Suprapubic skin (tissue), 4 donors: ENCODE measurements at places on chromosomes 12 and 14. TPM values are rescaled to one million over a fixed set of nuclear protein-coding genes. Genes with fewer than 3 reads are reported as not detected.

HELB gene
- 1.5 TPM for total RNA-seq

LHX5 gene
- total RNA-seq, result not detected

PRR4 gene
- 37.1 TPM for total RNA-seq

ASCL1 gene
- not detected for total RNA-seq

RAD51AP1 gene
- total RNA-seq, result 1.6 TPM

ATP5MC2 gene
- 278 TPM for total RNA-seq

KCNC2 gene
- total RNA-seq, result not detected

GRCh38 chr12:100827901-100828520 is 33.4 kb downstream of the ANO4 start:
- DNase-seq, result no peak
- H3K36me3 ChIP-seq, result no peaks in the 10 kb centered on the region
- no peaks in the 10 kb centered on the region for H3K27me3 ChIP-seq
- no peak overlapping the region for H3K27ac ChIP-seq

DNA sequence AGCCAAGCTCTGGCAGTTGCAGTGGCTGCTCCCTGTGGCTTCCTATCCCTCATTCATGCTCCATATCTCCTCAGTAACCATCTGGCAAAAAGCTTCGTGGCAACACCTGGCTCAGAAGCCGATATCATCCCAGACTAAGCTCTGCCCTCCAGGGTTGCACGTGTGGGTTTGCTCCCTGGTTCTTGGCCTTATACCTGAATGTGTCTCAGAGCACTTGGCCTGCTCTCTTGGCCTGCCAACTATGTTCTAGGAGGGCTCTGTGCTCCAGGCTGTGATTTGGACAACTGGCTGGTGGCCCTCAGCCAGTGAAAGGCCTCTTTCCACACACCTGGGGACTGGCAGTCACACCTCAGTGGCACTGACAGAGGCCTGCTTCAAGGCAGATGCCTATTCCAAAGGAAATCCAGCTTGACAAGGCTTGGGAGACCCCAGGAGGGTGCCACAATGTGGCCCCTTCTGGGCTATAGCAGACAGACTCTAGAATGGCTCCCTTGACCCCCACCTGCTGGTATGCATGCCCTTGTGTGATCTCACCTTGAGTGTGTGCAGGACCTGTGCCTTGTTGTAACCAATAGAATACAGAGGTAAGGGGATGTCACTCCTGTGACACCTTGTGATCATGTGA is 10.5 kb downstream of the PLD4 start:
- peaks cover 26% of the 10 kb centered on the region for H3K4me1 ChIP-seq
- no peak overlapping the region for H3K4me3 ChIP-seq
- no peak overlapping the region for H3K27ac ChIP-seq
- no peaks in the 10 kb centered on the region for H3K27me3 ChIP-seq
- peaks cover 20% of the 10 kb centered on the region for H3K36me3 ChIP-seq

- no peaks in the 10 kb centered on the region for H3K27me3 ChIP-seq
- H3K36me3 ChIP-seq, result no peaks in the 10 kb centered on the region
- H3K4me1 ChIP-seq, result no peaks in the 10 kb centered on the region
Observed at GRCh38 chr14:30005114-30005808, 77.6 kb upstream of the PRKD1 start.

- no peaks in the 10 kb centered on the region for H3K27me3 ChIP-seq
- H3K4me3 ChIP-seq, result no peak overlapping the region
- H3K36me3 ChIP-seq, result no peaks in the 10 kb centered on the region
- no peak for DNase-seq
- H3K27ac ChIP-seq, result no peak overlapping the region
Observed at GRCh38 chr14:93764211-93764659, 24.1 kb downstream of the PRIMA1 start.

GRCh38 chr12:6570264-6570887 is 2.3 kb upstream of the NOP2 start:
- no peaks in the 10 kb centered on the region for H3K27me3 ChIP-seq
- peaks cover 20% of the 10 kb centered on the region for H3K4me1 ChIP-seq
- H3K27ac ChIP-seq, result no peak overlapping the region
- peaks cover 65% of the 10 kb centered on the region for H3K36me3 ChIP-seq
- DNase-seq, result no peak
- H3K4me3 ChIP-seq, result no peak overlapping the region

DNA sequence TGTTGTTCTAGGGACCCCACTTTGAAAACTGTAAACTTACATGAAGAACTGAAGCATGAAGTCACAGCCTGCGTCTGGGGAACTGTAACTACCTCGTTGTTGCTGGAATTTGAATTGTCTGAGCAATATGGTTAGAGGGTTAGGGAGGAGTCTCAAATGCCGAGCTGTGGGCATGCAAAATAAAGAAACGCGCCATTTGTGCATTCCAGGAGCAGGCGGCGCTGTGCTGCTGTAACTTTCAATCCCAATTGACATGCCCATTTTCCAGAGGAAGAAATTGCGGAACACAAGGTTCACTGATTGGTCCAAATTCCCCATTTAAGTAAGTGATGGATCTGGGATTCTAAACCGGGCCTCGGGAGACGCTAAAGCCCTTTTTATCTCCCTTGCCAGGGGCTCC is 61.3 kb downstream of the ZNF664 start:
- H3K36me3 ChIP-seq, result no peaks in the 10 kb centered on the region
- no peaks in the 10 kb centered on the region for H3K27me3 ChIP-seq
- no peak for DNase-seq
- H3K4me3 ChIP-seq, result no peak overlapping the region
- no peak overlapping the region for H3K27ac ChIP-seq
- peaks cover 7% of the 10 kb centered on the region for H3K4me1 ChIP-seq

GRCh38 chr14:105163040-105163742 is 5.4 kb downstream of the JAG2 start:
- H3K27me3 ChIP-seq, result peaks cover 24% of the 10 kb centered on the region
- DNase-seq, result no peak
- H3K4me1 ChIP-seq, result peaks cover 44% of the 10 kb centered on the region
- no peak overlapping the region for H3K4me3 ChIP-seq
- H3K36me3 ChIP-seq, result no peaks in the 10 kb centered on the region

- H3K36me3 ChIP-seq, result no peaks in the 10 kb centered on the region
- peaks cover 8% of the 10 kb centered on the region for H3K27me3 ChIP-seq
- H3K4me3 ChIP-seq, result no peak overlapping the region
- peaks cover 5% of the 10 kb centered on the region for H3K4me1 ChIP-seq
- no peak overlapping the region for H3K27ac ChIP-seq
Observed at GRCh38 chr14:97401714-97402113, 604.5 kb downstream of the VRK1 start.

DNA sequence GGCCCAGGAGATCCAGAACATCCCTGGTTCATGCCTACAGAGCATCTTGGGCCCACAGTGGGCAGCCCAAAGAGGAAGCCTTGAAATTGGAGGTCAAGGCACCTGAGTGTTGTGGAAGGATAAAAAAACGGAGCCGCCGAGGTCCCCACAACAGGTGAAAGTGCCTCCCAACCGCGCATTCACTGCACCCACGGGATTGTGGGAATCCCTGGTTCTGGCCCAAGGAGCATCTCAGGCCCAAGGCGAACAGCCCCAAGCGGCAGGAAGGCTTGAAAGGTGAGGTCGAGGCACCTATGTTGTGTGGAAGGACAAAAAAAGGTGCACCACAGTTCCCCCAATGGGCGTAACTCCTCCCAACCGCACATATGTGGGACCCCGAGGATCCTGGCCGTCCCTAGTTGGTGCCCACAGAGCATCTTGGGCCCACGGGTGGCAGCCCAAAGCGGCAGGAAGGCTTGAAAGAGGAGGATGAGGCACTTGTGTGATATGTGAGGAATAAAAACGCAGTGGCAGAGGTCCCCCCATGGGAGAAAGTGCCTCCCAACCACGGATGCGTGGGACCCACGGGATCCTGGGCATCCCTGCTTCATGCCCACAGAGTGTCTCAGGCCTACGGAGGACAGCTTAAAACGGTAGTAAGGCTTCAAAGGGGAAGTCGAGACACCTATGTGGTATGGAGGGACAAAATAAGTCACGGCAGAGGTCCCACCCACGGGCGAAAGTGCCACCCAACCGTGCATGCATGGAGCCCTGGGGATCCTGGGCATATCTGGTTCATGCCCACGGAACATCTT is 583.9 kb downstream of the ALG10 start:
- H3K27ac ChIP-seq, result no peak overlapping the region
- H3K4me3 ChIP-seq, result no peak overlapping the region
- H3K4me1 ChIP-seq, result no peaks in the 10 kb centered on the region

- H3K27me3 ChIP-seq, result no peaks in the 10 kb centered on the region
- DNase-seq, result peak; percentile 88
- peak overlapping the region; percentile 96 for H3K27ac ChIP-seq
Observed at GRCh38 chr12:1660304-1661187, 30.3 kb upstream of the ADIPOR2 start.

DNA sequence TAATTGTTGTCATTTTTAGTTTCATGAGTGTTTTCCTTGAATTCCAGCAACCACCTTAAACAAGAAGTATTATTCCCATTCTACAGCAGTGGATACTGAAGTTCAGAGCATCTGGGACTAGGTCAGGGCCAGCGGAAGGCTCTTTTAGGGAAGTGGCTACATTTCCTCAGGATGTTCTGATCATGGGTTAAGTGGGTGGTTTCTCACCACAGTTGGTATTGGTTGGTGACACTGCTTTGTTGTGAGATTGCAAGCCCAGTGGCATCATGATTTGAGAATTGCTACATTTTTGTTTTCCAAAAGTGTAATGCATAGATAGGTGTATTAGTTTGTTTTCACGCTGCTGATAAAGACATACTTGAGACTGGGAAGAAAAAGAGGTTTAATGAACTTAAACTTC is 47.1 kb downstream of the SYNE2 start:
- no peak for DNase-seq
- peaks cover 42% of the 10 kb centered on the region for H3K4me1 ChIP-seq
- no peaks in the 10 kb centered on the region for H3K27me3 ChIP-seq

DNA sequence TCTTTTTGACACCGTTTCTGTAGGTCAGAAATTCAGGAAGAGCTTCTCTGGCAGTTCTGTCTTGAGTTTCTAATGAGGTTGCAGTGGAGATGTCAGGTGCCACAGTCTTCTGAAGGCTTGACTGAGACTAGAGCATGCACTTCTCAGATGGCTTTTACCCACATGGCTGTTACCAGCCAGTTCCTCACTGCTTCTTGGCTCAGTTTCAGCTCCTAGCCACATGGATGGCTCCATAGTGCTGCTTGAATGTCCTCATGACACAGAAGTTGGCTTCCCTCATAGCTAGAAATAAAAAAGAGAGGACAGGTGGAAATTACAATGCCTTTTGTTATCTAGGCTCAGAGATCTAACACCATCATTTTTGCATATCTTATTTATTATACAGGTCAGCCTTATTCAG is 38.1 kb upstream of the SLC2A13 start:
- H3K27ac ChIP-seq, result no peak overlapping the region
- H3K27me3 ChIP-seq, result no peaks in the 10 kb centered on the region
- no peaks in the 10 kb centered on the region for H3K36me3 ChIP-seq
- no peak overlapping the region for H3K4me3 ChIP-seq
- no peaks in the 10 kb centered on the region for H3K4me1 ChIP-seq
- no peak for DNase-seq

DNA sequence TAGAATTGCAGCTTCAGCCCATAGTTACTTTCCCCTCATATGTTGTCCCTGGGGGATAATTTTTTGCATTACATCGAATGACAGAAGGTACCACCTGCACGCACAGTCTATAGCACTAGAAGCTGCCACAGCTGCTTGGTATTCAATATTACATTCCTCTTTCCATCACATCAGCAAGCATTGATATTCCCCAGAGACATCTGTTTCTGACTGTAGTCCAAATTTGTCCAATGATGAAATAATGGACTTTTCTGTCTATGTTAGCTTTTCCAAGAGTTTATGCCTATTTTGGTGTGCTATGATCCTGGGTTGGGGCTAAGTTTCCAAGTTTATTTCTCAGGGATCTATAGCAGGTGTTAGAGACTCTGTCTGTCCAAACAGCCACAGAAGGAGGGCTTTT is 335.4 kb downstream of the LRIG3 start:
- H3K4me1 ChIP-seq, result peaks cover 11% of the 10 kb centered on the region
- H3K27ac ChIP-seq, result no peak overlapping the region
- no peak overlapping the region for H3K4me3 ChIP-seq
- DNase-seq, result no peak
- H3K27me3 ChIP-seq, result no peaks in the 10 kb centered on the region

DNA sequence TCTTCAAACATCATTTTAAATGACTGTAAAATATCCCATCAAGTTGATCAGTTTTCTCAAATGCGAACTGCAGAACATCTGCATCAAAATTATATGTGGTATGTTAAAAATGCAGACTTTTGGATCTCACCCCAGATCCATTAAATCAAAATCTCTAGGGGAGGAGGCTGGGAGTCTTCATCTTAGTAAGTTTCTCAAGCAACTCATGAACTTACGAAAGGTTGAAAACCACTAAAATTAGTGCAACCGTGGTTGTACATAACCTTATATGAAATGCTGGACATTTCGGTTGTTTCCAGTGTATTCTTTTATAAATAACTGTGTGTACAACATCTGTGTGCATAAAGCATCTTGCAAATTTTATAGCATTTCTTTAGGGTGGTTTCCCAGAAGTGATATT is 39.2 kb downstream of the ZFP36L1 start:
- H3K4me1 ChIP-seq, result peaks cover 29% of the 10 kb centered on the region
- no peaks in the 10 kb centered on the region for H3K36me3 ChIP-seq
- no peaks in the 10 kb centered on the region for H3K27me3 ChIP-seq
- H3K4me3 ChIP-seq, result no peak overlapping the region

GRCh38 chr12:112214064-112214463 is 88.7 kb downstream of the TRAFD1 start:
- no peak overlapping the region for H3K27ac ChIP-seq
- no peaks in the 10 kb centered on the region for H3K27me3 ChIP-seq
- no peak overlapping the region for H3K4me3 ChIP-seq
- H3K4me1 ChIP-seq, result no peaks in the 10 kb centered on the region

DNA sequence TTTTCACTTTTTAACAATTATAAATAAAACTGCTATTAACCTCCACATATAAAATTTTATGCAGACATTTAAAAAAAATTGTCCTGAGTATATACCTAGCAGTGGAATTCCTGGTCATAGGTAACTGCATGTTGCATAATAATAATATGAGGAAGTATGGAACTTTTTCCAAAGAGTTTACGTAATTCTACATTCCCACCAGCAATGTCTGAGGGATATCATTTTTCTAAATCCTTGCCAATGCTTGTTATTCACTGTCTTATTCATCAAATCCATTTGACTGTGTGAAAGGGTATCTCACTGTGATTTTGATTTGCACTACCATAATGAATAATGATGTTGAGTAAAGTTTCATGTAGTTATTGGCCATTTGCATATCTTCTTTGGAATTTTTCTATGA is 393.8 kb downstream of the LRFN5 start:
- H3K36me3 ChIP-seq, result no peaks in the 10 kb centered on the region
- no peak overlapping the region for H3K27ac ChIP-seq
- no peaks in the 10 kb centered on the region for H3K27me3 ChIP-seq
- no peaks in the 10 kb centered on the region for H3K4me1 ChIP-seq
- H3K4me3 ChIP-seq, result no peak overlapping the region

GRCh38 chr12:131759176-131759575 is 48.3 kb downstream of the SFSWAP start:
- no peak for DNase-seq
- H3K27ac ChIP-seq, result no peak overlapping the region
- H3K4me3 ChIP-seq, result no peak overlapping the region
- H3K27me3 ChIP-seq, result no peaks in the 10 kb centered on the region
- no peaks in the 10 kb centered on the region for H3K4me1 ChIP-seq

- no peak for DNase-seq
- no peak overlapping the region for H3K4me3 ChIP-seq
- H3K36me3 ChIP-seq, result no peaks in the 10 kb centered on the region
- no peaks in the 10 kb centered on the region for H3K27me3 ChIP-seq
- no peaks in the 10 kb centered on the region for H3K4me1 ChIP-seq
Observed at GRCh38 chr12:130526813-130527212, 189.1 kb downstream of the PIWIL1 start.

GRCh38 chr12:45336762-45337596 is 121.1 kb downstream of the ANO6 start:
- H3K27ac ChIP-seq, result no peak overlapping the region
- no peak for DNase-seq
- H3K36me3 ChIP-seq, result no peaks in the 10 kb centered on the region
- no peak overlapping the region for H3K4me3 ChIP-seq

GRCh38 chr14:96627386-96627785 is 125.2 kb downstream of the PAPOLA start:
- H3K4me3 ChIP-seq, result no peak overlapping the region
- peak; percentile 11 for DNase-seq
- peaks cover 54% of the 10 kb centered on the region for H3K27me3 ChIP-seq
- no peak overlapping the region for H3K27ac ChIP-seq
